ENCODE measurements at places on chromosomes 4 and X. TPM values are rescaled to one million over a fixed set of nuclear protein-coding genes. Genes with fewer than 3 reads are reported as not detected.

HNRNPH2 gene
- total RNA-seq, result 19.2 TPM

TMPRSS11F gene
- not detected for total RNA-seq

ERCC6L gene
- 13.1 TPM for total RNA-seq

DNA sequence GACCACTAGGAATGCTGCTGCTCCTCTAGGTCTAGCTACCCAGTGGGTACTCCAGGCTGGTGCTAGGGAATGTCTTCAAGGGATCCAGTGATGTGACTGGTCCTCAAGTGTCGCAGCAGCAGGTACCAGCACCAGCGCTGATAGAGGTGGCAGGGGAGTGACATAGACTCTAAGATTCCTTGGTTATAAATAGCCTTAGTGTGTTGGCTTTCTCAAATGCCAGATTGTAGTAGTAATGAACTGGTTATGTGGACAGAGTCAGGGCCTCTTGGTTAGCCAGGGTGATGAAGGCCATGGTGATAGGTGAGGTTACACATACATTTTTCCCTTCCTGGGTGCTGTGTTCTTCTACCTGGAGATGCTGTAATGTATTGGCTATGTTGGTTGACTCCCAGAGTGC, 38.3 kb downstream of the DCLK2 start:
- no peaks in the 10 kb centered on the region for H3K36me3 ChIP-seq
- peaks cover 23% of the 10 kb centered on the region for H3K27me3 ChIP-seq
- H3K4me1 ChIP-seq, result no peaks in the 10 kb centered on the region
- H3K4me3 ChIP-seq, result no peak overlapping the region
- H3K27ac ChIP-seq, result no peak overlapping the region

DNA sequence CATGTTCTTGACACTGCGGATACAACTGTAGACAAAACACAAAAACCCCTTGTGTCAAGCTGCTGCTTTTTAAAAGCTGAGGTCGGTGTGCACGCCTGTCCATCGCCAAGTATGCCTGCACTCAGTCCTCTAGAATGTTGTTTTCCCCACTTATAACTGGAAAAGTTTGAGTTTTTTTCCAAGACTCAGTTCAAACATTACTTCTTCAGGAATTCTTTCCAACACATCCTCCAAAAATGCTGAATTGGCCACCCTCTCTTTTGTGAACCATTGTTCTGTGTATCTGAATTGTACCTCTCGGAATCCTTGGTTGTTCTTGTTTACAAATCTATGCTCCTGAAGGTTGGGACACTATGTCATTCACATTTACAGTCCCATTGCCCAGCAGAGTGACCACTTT, 94.6 kb downstream of the REELD1 start:
- no peak overlapping the region for H3K27ac ChIP-seq
- DNase-seq, result no peak
- peaks cover 3% of the 10 kb centered on the region for H3K4me1 ChIP-seq
- H3K4me3 ChIP-seq, result no peak overlapping the region
- H3K36me3 ChIP-seq, result peaks cover 15% of the 10 kb centered on the region

GRCh38 chr4:174045381-174045780, 238.1 kb downstream of the FBXO8 start:
- peaks cover 5% of the 10 kb centered on the region for H3K27me3 ChIP-seq
- no peak overlapping the region for H3K4me3 ChIP-seq
- no peaks in the 10 kb centered on the region for H3K4me1 ChIP-seq
- DNase-seq, result no peak
- no peaks in the 10 kb centered on the region for H3K36me3 ChIP-seq

- no peaks in the 10 kb centered on the region for H3K36me3 ChIP-seq
- DNase-seq, result no peak
- peaks cover 3% of the 10 kb centered on the region for H3K4me1 ChIP-seq
- H3K27me3 ChIP-seq, result no peaks in the 10 kb centered on the region
- H3K27ac ChIP-seq, result no peak overlapping the region
- no peak overlapping the region for H3K4me3 ChIP-seq
Measured at GRCh38 chrX:41946989-41947612, 23.7 kb upstream of the CASK start.

GRCh38 chr4:52822583-52822971, 39.5 kb upstream of the RASL11B start:
- H3K4me3 ChIP-seq, result no peak overlapping the region
- no peak overlapping the region for H3K27ac ChIP-seq
- peaks cover 2% of the 10 kb centered on the region for H3K36me3 ChIP-seq
- peaks cover 27% of the 10 kb centered on the region for H3K4me1 ChIP-seq

GRCh38 chr4:67880866-67881610, 2.8 kb downstream of the TMPRSS11D start:
- H3K4me1 ChIP-seq, result no peaks in the 10 kb centered on the region
- no peaks in the 10 kb centered on the region for H3K27me3 ChIP-seq
- H3K36me3 ChIP-seq, result no peaks in the 10 kb centered on the region
- no peak overlapping the region for H3K27ac ChIP-seq
- no peak for DNase-seq
- H3K4me3 ChIP-seq, result no peak overlapping the region

- H3K27ac ChIP-seq, result no peak overlapping the region
- H3K4me3 ChIP-seq, result no peak overlapping the region
- H3K4me1 ChIP-seq, result no peaks in the 10 kb centered on the region
- no peaks in the 10 kb centered on the region for H3K27me3 ChIP-seq
- DNase-seq, result no peak
Measured at GRCh38 chr4:138161351-138161750, 80.8 kb downstream of the SLC7A11 start.

Data from activated naive CD8-positive, alpha-beta T cell treated with anti-CD3 and anti-CD28 coated beads for 36 hours (primary cell).